Non-pigmented ciliary epithelial cell (primary cell): ENCODE measurements at places on chromosomes 2 and 18.

- DNase-seq = no peak
These were observed 29.1 kb upstream of the RAB11FIP5 start for GRCh38 chr2:73141896-73142295.

DNA sequence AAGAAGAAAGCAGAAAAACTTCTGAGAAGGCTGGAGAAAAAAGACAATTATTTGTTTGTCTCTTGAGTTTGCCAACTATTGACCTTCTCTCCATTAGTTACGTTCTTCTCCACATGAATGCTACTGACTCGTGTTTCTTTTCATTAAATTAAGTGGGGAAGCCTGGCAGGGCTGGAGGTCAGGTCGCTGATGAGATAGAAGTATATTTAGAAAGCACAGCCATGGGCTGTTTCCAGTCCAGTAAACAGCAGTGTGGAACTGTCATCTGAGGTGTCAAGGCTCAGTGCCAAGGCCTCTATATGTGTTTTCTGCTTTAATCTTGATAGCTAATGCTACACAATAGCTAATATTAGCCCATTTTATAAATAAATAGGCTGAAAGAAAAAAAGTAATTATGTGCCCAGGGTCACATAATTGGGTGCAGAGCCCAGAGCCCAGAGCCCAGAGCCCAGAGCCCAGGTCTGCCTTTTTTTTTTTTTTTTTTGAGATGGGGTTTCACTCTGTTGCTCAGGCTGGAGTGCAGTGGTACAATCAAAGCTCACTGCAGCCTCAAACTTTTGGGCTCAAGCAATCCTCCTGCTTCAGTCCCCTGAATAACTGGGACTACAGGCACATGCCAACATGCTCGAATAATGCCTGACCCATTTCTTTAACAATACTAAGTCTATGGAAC, 6.3 kb downstream of the MSGN1 start:
- DNase-seq = no peak

GRCh38 chr2:95268211-95269035, 5.8 kb upstream of the PROM2 start:
- DNase-seq = no peak

- DNase-seq = no peak
These were observed 9.5 kb downstream of the CEBPZOS start for GRCh38 chr2:37205689-37206341.
